ENCODE measurements at places on chromosomes 5 and 9.
A peak's percentile ranks its signal among the peaks of the same experiment; 100 is the strongest.

GRCh38 chr5:134649163-134649835 is 714 bp downstream of the SEC24A start:
- DNase-seq, result no peak

DNA sequence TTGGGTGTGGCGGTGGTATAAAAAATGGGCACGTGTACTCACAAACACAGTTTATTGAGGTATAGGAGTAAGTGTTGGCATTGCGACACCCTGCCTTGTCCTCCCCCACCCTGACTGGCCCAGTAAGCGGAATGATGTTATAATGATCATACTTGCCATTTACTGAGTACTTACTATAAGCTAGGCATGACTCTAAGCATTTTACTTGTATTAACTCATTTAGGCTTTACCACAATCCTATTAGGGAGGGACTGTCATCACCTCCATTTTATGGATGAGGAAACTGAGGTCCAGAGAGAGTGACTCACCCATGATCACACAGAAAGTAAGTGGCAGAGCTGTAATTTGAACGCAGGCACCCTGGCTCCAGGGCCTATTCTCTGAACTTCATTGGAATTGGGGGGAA is 2.3 kb downstream of the SMIM3 start:
- no peak for DNase-seq

DNA sequence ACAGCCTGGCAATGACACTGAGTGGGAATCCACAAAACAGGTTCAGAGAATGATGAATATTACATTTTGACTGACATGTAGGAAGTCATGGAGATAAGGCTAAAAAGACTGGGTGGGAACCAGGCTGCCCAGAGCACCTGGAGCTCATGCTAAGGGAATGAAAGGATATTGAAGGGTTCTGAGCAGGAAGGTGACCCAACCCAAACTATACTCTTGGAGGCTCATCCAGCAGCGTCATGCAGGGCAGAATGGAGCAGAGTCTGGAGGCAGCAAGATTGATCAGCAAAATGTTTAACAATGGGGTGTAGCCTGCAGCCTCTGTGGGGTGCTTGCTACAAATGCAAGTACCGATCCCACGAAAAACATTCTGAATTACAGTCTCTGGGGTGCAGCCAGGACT is 120.2 kb downstream of the PSD2 start:
- no peak for DNase-seq

DNA sequence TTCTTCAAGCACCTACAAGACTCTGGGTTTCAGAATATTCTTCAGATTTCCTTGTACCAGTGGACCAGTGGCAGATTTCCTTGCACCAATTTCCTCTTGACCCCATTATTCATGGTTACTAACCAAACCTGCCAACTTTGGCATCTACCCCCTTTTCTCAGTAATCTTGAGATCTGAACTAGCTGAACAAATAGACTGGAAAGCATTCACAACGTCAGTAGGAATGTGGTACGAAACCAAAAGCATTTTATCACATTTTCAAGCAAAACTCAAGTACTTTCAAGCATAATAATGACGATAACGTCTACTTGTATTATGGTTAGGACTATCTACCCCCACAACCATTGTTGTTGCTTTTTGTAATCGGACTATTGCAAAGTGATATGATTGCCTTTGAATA is 1217.3 kb downstream of the PTPRD start:
- DNase-seq, result no peak

DNA sequence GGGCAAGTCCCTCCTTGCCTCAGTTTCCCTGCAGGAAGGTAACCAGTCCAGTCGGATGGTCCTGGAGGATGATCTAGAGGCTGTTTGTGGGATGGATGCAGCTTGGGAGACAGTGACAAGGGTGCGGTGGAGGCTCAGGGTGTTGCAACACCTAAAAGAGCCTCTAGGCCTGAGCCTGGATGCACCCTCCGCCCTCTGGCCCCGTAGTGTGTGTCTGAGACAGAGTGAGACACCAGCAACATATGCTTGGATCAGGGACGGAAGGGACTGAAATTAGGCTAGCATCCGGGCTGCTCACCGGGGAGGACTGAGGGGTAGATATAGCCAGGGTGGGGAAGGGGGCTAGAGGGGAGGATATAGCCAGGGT is 1.1 kb downstream of the CRAT start:
- no peak for DNase-seq

- peak; percentile 49 for DNase-seq
Observed at GRCh38 chr9:14312719-14313377, 1.1 kb downstream of the NFIB start.

DNA sequence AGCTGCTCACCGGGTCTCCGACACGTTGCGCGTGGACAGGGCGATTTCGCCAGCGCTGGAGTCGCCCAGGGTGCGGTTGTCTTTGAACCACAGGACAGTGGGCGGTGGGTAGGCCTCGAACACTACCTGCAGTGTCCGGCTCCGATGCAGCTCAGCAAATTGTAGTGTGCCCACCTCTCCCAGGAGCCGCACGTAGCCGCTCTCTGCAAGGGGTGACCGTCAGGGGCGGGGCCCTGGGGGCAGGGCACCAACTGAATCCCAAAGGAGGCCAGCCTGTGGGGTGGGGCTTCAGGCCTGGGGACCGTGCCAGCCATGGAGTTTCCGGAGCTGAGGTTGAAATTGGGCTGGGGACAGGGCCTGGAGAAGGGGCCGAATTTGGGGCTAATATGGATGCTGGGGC is 22.9 kb downstream of the PDGFRB start:
- DNase-seq, result no peak

GRCh38 chr9:99368341-99369326 is 146.6 kb downstream of the SEC61B start:
- DNase-seq, result peak; percentile 64

- no peak for DNase-seq
Observed at GRCh38 chr9:78502566-78502965, 205.6 kb downstream of the PSAT1 start.

- no peak for DNase-seq
Observed at GRCh38 chr5:128765448-128766061, 199.7 kb upstream of the SLC27A6 start.

DNA sequence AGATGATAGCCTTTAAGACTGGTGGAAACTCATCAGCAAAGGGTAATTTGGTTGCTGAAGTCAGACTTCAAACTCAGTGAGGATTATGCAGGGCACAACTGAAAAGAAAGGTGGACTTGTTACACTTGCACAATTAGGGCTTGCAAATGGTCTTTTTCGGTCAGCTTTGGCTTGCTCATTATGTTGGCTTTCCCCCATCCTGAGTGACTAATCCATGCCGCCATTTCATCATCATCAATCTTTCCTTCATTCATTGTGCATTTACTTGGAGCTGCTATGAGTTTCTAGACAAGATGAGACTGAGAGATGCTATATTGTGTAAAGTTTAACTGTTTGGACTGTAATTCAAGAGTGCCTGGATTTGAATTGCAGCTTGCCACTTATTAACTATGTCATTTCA is 134.8 kb upstream of the PPP1R2B start:
- DNase-seq, result no peak

DNA sequence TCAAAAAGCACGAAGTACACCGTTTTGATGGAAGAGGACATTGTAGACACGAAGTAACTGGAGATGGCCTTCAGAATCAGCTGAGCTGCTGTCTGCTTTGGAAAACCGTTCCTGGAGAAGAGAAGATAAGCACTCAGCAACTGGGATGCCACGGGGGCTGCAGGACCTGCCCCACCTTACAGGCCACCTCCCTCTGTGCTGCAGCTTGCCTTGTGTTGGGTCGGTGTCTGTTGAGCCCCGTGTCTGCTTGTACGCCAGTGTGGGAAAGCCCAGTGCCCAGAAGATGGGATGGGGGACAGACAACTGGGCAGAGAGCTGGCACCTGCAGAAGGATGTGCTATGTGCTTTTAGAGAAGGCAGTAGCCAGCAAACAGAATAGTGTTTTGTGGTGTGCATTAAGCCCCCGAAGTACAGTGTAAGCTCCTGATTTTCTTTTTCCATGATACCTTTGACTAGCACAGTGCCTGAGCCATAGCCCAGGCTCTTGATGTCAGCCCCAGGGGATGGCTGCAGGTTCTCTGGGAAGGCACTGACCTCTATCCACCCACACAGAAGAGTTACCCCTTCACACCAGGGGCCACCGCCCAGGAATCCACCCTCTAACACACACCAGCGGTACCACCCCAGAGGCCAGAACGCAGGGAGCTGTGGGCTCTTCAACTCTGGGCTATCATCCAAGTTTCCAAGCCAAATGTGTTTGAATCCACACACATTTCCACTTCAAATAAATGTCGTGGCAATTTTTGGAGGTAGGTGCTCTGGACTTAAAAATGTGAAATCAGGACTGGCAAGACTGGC is 63.8 kb downstream of the MACROH2A1 start:
- no peak for DNase-seq

DNA sequence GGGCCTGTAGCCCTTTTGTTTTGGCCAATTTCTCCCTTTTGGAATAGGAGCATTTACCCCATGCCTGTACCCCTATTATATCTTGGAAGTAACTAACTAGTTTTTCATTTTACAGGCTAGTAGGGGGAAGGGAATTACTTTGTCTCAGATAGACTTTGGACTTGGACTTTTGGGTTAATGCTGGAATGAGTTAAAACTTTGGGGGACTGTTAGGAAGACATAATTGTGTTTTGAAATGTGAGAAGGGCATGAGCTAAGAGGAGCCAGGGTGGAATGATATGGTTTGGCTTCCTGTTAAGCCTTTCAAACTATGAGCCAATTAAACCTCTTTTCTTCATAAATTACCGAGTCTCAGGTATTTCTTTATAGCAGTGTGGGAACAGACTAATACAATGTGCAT is 168.1 kb downstream of the FGF1 start:
- no peak for DNase-seq

GRCh38 chr5:9596171-9596780 is 33.9 kb downstream of the TAS2R1 start:
- no peak for DNase-seq

- DNase-seq, result no peak
Observed at GRCh38 chr9:32869404-32869803, 86.1 kb downstream of the TMEM215 start.

DNA sequence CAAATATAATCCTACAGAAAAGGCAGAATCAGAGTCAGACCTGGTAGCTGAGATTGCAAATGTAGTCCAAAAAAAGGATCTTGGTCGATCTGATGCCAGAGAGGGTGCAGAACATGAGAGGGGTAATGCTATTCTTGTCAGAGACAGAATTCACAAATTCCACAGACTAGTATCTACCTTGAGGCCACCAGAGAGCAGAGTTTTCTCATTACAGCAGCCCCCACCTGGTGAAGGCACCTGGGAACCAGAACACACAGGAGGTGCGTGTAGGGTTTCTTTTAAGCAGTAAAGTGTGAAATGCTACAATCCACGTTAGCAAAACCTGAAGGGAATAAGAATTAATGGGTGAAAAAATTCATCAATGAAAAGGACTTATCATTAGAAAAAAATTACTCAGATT is 145.8 kb downstream of the GIN1 start:
- no peak for DNase-seq

- DNase-seq, result no peak
Observed at GRCh38 chr9:93592643-93593021, 16.2 kb downstream of the PHF2 start.

DNA sequence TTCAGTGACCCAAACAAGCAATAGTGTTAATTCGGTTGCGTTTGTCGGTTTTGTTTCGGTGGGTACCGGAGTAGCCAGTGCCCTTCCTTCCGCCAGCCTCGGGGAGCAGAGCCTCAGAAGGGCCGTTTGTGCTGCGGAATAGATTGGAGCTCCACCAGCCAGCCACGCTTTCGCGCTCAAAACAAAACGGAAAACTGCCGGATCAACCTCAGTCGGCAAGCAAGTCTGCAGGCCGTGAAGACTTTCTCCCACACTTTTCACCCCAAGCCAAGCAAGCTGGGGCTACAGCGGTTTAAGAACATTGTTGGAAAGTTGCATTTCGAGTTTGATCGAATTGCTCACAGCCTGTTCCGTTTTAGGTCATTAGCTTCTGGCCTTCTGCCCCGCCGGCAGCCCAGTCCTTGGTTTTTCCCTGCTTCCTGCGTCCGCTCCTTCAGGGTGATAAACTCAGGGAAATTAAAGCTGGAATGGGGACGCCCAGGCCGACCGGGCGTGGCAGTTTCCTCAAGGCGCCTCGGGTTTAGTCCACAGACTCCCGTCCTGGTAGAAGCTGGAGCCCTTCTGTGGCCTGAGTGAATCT is 803 bp upstream of the CCNO start:
- DNase-seq, result peak; percentile 43

DNA sequence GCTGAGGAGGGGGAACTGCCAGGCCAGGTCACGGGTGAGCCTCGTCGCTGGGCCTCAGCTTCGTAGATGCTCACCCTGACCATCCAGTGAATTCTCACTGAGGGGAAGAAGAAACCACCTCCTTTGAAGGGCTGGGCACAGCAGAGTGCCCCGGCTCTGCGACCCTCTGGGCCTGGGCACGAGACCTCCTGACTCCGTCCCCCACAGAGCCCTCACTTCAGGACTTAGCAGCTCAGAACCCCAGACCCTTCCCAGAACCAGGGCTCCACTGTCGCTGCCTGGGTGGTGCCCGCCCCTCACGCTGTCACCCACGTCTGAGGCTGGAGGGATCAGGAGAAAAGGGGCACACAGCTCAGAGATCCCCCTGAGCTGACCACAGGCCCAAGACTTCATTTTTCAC is 34.3 kb upstream of the TMEM250 start:
- DNase-seq, result no peak

- DNase-seq, result no peak
Observed at GRCh38 chr5:93589829-93590215, 6.8 kb downstream of the NR2F1 start.

GRCh38 chr5:171989946-171990712 is 16.3 kb downstream of the FBXW11 start:
- no peak for DNase-seq

DNA sequence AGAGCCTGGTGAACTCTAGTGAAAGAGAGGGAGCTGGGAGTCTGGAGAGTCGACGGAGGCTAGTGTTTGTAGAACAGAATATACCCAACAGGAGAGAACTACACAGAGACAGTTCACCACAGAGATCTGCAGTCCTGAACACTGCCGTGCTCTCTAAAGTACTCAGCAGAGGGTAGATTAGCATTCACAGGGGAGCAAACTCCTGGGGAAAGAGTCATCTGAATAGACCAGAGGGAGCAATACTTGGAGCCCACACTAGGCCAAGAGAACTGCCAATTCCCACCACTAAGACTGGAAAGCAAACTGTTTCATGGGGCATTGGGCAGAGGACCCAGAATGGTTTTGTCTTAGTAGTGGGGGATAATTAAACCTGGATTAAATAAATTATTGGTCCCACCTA is 235.6 kb downstream of the EDIL3 start:
- no peak for DNase-seq

DNA sequence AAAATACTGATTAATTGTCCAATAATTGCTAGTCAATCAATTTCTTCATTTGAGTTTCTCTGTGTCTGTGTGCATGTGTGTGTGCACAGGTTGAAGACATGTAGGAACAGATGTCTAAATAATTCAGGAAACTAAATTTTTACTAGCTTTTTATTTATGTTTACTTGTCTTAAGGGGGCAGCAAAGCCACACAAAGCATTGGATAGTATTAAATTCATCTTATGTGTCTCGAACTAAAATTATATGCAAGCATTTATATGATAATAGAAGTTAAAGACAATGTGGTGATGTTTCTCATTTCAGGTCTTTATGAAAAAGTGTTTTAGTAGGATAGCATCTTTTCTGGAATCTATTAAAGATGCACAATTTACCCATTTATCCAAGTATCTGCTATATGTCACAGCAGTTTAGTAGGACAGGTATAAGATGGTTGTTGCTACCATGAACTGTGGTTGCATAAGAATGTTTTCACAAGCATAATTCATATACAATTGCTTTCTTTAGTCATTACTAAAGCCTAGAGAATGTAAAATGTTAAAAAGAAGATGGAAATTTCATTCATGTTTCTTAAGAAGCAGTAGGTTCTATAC is 784.6 kb upstream of the NUDT12 start:
- DNase-seq, result no peak
